ENCODE measurements at places on chromosomes 2 and 18.

DNA sequence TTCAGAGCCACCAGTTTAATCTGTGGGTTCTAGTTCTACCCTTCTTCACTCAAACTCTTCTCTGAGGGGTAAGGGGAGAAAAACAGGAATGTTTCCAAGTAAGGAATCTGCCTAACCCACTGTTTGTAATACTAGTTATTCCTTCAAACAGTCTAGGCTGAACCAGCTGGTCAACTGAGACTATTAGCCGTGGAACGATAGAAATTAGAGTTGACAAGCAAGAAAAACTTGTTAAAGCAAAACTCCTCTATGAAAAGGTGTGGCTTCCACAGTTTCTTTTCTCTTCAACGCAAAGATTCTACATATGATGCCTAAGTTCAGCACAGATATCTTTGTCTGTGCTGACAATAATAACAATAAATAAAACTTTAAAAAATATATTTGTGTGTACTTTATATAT is 11.5 kb downstream of the PAIP2B start:
- DNase-seq = no peak

- DNase-seq = no peak
Observed at GRCh38 chr2:239684996-239685395, 284.2 kb upstream of the HDAC4 start.

DNA sequence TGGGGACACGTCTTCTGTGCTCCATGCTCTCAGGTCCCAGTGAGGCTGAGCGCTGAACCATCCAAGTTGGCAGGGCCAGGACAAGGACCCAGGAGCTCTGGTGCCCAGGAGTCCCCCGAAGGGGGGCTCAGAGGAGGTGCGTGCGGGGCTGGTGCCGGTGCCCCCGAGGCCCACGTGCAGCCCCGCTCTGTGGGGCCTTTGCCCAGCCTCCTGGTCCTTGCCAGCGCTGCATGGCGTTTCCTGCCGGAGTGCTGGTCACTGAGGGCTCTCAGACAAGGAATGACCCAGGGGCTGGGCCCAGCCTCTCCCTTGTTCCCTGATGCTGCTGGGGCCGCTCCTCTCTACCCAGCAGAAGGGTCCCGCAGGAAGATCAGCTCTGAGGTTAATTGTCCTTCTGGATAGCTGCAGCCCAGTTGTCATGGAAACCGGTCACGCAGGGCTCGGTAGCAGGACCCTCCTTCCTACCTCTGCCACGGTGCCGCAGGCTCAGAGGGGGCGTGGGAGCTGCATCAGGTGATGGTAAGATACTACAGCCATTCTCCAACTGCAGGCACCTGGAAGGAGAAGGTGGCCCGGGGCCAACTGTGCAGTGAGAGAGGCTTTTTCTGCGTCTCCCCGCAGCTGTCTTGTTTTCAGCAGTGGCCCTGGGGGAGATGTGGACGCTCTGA is 64.5 kb downstream of the RRM2 start:
- no peak for DNase-seq

DNA sequence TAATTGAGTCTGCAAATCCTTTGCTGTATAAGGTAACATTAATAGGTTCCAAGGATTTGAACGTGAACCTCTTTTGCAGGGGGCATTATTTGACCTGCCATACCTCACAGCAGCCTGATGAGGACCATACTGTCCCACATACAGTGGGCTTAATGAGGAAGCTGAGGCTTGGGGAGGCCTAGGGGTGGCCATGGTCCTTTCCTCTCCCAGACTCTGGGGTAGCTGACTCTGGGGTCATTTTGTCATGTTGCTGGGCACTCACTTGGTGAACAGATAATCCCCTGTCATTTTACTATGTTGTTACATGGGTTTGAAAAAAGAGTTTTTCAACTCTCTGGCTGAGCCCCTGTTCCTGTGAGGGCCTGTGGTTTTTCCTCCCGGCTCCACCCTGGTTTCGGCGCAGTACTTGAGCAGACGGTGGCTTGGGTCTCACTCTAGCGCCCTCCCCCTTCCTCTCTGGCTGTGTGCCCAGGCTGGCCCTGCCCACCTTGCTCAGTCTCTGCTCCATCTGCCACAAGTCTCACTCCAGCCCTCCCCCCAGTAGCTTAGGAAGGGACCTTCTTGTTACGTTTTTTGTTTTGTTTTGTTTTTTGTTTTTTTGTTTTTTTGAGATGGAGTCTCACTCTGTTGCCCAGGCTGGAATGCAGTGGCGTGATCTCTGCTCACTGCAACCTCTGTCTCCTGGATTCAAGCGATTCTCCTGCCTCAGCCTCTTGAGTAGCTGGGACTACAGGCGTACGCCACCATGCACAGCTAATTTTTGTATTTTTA is 21.0 kb downstream of the INPP4A start:
- DNase-seq = peak; percentile 85

GRCh38 chr2:229141424-229142025 is 129.6 kb downstream of the PID1 start:
- no peak for DNase-seq

DNA sequence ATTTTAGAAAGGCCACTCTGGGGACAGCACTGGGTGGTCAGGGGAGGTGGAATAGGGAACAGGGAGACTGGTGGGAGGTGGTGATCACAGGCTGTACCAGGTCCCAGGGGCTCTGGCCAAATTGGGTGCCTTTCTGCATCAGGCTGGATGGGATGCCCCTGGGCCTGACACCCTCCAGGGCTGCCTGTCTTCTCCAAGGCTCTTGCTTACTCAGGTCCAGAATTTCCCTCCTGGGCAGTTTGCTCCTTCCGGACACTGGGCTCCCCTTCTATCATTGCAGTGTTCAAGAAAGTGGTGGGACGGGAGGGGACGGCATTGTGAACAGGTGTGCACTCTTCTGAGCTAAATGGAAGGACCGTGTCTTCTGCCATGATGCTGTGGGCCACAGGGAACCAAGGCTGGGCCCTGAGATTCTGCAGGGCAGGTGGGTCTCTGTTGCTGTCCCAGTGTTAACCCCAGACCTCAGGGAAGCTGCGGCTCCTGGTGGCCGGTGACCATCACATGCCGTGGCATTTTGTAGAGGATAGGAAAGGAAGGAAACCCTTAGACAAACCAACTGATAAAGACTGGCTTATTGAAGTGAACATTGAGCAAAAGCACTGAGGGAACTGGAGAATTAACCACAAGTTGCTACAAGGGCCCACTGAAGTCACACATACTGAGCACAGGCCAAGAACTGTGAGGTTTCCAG is 93.7 kb upstream of the HS6ST1 start:
- DNase-seq = no peak

GRCh38 chr2:53067533-53067932 is 700.1 kb upstream of the CHAC2 start:
- no peak for DNase-seq

DNA sequence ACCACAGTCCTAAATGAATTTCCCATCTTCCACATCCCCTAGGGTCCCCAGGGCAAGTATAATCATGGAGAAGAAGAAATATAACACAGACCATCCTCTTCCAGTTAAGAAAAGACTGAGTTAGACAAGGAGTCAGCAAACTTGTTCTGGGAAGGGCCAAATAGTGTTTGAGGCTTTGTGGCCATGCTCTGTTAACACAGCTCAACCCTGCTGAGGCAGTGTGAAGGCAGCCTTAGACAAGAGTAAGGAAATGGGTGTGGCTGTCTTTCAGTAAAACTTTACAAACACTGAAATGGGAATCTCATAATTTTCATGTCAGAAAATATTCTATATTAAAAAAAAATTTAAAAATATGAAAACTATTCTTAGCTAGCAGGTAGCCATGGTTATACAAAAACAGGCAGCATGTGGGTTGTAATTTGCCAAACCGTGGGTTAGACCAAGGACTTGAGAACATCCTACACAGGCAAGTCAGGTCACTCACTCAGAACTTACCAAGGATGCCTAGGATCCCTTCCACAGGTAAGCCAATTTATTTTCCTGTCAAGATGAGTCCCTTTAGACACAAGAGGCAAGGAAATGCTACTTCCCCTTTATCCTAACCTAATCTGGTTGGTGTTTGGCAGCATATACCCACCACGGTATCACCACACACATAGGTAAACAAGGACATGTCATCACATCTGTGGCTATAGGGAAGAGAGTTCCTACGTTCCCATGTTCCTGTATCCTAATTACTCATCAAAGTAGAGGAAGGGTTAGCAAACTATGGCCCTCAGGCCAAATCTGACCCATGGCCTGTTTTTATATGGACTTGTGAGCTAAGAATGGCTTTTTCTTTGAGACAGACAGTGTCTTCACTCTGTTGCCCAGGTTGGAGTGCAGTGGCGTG is 31.9 kb downstream of the C2orf74 start:
- DNase-seq = no peak

GRCh38 chr2:173151671-173152401 is 76.2 kb downstream of the MAP3K20 start:
- DNase-seq = no peak

DNA sequence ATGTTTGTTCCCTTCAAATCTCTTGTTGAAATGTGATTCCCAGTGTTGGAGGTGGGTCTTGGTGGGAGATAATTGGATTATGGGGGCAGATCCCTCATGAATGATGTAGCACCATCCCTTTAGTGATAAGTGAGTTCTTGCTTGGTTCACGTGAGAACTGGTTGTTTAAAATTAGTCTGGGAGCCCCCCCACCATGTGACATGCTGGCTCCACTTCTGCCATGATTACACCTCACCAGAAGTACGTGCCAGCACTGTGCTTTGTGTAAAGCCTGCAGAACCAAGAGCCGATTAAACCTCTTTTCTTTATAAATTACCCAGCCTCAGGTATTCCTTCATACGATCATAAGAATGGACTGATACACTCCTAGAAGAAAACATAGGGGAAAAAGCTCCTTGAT is 10.1 kb downstream of the ABI2 start:
- no peak for DNase-seq

GRCh38 chr2:118911936-118912335 is 30.1 kb upstream of the MARCO start:
- DNase-seq = no peak

GRCh38 chr2:217521820-217522219 is 481.0 kb downstream of the TNS1 start:
- no peak for DNase-seq

DNA sequence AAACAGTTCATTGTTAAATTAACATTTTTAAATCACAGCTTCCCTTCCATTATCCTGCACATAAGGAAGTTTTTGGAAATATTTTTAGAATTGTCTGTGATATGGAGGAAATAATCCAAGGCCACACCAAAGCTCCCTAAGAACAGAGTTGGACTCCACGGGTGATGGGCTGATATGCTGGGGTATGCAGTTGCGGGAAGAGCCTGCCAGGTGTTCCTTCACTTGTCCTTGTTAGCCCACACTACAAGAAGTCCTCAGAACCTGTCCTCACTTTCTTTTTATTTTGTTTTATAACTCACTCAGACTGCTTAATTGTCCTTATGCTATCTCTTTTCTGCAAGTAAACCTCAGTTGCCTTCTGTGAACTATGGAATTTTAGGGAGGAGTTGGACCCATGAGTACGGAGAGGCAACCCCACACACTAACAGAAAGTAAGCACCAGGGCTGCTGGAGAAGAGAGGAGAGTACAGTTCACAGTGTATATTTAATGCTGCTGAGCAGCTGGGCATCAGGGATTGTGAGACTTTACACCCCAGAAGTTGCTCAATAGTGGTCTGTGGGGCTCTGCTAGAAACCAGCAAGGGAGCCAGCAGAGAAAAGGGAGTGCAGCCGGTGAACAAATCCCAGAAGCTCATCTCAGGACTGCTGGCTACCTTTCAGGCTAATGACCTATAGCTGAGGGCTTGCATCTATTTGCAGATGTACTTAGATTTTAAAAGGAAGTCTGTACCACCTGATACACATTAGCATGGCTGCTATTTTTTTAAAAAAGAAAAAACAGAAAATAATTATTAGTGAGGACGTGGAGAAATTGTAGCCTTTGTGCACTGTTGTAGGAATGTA is 280.1 kb upstream of the STON1 start:
- DNase-seq = no peak

- no peak for DNase-seq
Observed at GRCh38 chr2:41967476-41968181, 80.2 kb upstream of the PKDCC start.

DNA sequence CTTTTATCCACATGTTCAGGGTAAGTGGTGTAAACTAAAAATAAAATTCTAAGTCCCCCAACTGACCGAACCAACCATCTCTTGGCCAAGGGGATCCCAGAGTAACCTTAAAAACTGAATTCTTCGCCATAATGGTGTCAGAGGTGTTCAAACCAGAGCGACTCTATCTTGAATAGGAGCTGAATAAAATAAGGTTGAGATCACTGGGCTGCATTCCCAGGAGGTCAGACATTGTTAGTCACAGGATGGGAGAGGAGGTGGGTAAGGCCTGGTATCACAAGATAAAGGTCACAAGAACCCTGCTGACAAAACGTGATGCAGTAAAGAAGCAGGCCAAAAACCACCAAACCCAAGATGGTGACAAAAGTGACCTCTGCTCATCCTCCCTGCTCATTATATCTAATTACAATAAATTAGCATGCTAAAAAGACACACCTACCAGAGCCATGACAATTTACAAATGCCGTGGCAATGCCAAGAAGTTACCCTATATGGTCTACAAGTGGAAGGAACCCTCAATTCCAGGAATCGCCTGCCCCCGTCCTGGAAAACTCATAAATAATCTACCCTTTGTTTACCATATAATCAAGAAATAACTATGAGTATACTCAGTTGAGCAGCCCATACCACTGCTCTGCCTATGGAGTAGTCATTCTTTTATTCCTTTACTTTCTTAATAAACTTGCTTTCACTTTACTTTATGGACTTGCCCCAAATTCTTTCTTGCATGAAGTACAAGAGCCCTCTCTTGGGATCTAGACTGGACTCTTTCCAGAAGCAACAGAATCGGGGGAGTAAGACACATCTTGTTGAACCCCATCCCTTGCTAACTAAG is 302.4 kb downstream of the STK39 start:
- DNase-seq = no peak

- no peak for DNase-seq
Observed at GRCh38 chr2:119464981-119465380, 33.3 kb downstream of the TMEM37 start.

DNA sequence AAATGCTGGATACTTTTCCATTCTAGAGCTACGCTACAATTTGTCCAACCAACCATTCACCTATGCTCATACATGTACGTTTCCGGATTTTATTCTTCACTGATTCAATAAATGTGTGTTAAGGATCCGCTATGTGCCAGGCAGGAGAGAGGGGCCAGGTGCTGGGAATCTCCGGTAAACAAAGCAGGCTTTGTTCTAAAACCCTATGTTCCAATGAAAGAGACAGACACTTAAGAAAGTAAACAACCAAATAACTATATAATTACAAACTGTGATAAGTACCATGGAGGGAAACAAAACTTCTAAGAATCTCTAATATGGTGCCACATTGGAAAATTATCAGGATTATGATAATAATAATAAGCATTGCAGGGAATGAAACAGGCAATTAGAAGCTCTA is 22.2 kb upstream of the POMC start:
- no peak for DNase-seq

- no peak for DNase-seq
Observed at GRCh38 chr2:180609626-180610340, 370.6 kb upstream of the UBE2E3 start.

- no peak for DNase-seq
Observed at GRCh38 chr2:147231607-147232006, 613.2 kb upstream of the ACVR2A start.

- no peak for DNase-seq
Observed at GRCh38 chr2:11938196-11938595, 191.8 kb downstream of the LPIN1 start.
